ENCODE measurements at places on chromosomes 5 and 9.

DNA sequence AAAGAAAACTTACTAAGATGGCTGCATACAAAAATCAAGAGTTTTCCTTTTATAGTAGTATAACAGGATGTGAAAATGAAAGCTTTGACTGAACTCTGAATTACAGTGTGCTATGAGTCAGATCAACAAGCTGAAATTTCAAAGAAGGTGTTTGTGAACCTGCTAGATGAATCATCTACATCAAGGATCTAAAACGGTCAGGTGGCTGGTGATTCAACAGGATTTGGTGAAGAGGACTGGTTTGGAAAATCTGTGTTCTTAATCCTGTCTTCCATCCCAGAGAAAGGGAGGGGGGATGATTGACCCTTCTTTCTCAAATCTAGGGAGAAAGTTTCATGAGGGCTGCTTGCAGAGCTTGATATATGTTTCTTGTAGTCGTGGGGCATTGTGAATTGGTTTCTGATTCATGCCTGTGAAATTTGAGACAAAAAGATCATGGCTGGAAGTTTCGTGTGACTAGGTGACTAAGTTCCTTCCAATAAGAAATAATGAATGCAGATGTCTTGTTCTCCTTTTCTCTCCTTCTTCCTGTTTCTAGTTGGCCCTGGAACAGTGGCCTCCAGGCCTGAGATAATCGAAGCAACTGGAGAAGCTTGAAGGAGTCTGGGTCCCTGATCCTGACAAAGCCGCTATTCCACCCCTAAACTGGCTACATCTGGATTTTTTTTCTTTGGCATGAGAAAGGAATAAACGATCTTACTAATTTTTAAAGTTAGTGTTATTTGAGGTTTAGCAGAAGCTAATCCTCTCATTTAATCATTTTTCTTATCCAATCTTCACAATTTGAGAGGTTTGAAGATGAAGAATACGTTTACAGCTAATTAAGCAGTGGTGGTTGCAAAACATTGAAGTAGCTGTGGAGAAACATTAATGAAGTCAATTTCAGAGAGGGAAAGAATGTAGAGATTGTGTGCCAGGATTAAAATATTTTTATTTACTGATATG lies 67.2 kb downstream of the MRPS30 start:
- no peak for DNase-seq

DNA sequence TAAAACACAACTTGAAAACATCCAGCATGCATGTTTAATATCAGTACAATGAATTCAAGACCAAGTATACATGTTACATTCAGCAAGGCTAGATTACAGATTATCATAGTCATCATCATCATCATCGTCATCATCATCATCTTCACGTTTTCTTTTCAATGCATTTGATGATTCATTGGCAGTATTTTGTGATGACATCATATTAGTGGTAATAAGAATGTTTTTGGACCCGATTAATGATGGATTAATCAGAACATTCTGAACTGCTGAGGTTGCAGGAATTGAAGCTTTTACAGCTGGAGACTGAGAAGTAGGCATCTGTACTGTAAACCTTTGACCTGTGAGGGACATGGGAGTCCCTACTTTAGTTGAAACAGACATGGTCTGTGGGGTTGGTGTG lies 4.5 kb downstream of the AK6 start:
- no peak for DNase-seq

- DNase-seq, result no peak
Observed at GRCh38 chr5:58300346-58300895, 159.5 kb downstream of the PLK2 start.

DNA sequence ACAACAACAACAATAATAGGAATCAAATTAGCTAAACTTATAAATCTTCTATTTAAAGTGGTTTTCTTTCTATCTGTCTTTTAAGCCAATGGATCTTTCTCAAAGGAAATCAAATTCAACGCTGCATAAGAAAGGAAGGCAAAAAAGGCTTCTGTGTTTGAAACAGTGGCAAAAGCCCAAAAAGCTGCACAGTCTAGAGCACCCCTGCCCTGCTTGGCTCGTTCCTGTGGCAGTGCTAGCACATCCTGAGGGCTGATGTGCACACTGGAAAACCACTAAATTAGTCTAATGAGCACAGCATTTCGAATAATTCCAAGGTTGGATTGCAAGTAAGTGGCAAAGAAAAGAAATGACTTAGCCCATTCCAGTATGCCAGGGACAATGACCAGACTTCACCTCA lies 80.7 kb downstream of the AP3B1 start:
- DNase-seq, result no peak

GRCh38 chr5:179381691-179382090 lies 36.4 kb upstream of the ADAMTS2 start:
- DNase-seq, result no peak

GRCh38 chr9:20872340-20872977 lies 159.0 kb downstream of the HACD4 start:
- no peak for DNase-seq

All from T-helper 2 cell (primary cell).